ENCODE measurements at places on chromosomes 11 and 22.

DNA sequence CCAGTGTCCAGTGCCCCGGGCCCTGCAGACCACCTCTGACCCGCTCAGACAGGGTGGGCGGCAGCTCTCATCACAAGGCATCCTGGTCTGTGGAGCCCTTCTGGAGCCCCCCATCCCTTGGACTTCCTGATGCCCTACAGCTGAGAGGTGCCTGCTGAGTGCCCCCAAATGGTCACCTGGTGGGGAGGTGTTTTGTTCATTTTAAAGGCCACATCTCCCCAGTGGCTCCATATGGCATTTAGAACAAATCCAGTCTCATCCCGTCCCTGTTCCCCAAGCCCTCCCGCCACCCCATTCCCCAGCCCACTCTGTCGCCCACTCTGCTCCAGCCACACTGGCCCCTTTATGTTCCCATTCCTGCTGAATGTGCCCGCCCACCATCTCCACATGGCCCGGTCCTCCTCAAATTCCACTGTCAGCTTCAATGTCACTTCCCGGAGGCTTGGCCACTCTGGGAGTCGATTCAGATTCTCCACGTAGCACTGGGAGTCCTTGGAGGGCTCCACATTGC, 32.8 kb downstream of the OSBPL5 start:
- DNase-seq, result no peak
- H3K27ac ChIP-seq, result no peak overlapping the region
- no peaks in the 10 kb centered on the region for H3K4me1 ChIP-seq
- no peaks in the 10 kb centered on the region for H3K36me3 ChIP-seq

- no peaks in the 10 kb centered on the region for H3K27me3 ChIP-seq
- peak within 1 kb of the TSS; percentile 93 for H3K4me3 ChIP-seq
- H3K4me1 ChIP-seq, result peaks cover 70% of the 10 kb centered on the region
- peaks cover 31% of the 10 kb centered on the region for H3K36me3 ChIP-seq
- peak; percentile 40 for DNase-seq
- H3K27ac ChIP-seq, result peak within 1 kb of the TSS; percentile 89
Measured at GRCh38 chr22:36160499-36160942, at the start of gene APOL3. Gene APOL3 (minus strand): TSS chr22:36160755. CDS start chr22:36149055, 11,700 bp downstream.

GRCh38 chr11:124315052-124315451, 1.3 kb upstream of the OR8D1 start:
- H3K36me3 ChIP-seq, result no peaks in the 10 kb centered on the region
- no peak overlapping the region for H3K27ac ChIP-seq
- no peaks in the 10 kb centered on the region for H3K27me3 ChIP-seq
- H3K4me1 ChIP-seq, result no peaks in the 10 kb centered on the region
- no peak overlapping the region for H3K4me3 ChIP-seq

DNA sequence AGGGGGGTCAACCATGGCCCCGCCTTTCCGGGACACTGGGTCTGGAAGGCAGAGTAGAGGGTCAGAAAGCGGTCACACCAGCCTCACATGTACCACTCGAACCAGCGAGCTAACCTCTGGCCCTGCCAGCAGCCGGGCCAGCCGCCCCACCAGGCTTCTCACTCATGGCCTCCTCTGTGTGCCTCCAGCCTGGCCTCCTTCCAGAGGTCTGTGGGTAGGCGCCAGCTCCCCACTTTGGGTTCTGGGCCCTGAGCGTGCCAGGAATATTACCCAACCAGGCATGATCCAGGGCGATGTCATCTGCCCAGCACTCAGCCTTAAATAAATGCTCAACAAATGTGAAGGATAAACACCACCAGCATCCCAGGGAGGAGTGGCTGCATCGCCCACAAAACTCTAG, 5.8 kb downstream of the SCUBE1 start:
- peaks cover under 1% of the 10 kb centered on the region for H3K4me1 ChIP-seq
- H3K27me3 ChIP-seq, result peaks cover 26% of the 10 kb centered on the region
- no peak overlapping the region for H3K27ac ChIP-seq

- no peak overlapping the region for H3K4me3 ChIP-seq
- peaks cover 12% of the 10 kb centered on the region for H3K27me3 ChIP-seq
- no peak for DNase-seq
- H3K27ac ChIP-seq, result no peak overlapping the region
- H3K36me3 ChIP-seq, result no peaks in the 10 kb centered on the region
- no peaks in the 10 kb centered on the region for H3K4me1 ChIP-seq
Measured at GRCh38 chr11:64437426-64437825, 78.5 kb downstream of the RPS6KA4 start.

- H3K4me3 ChIP-seq, result peak overlapping the region; percentile 68
- DNase-seq, result peak; percentile 17
- H3K36me3 ChIP-seq, result peaks cover 45% of the 10 kb centered on the region
- peaks cover 44% of the 10 kb centered on the region for H3K4me1 ChIP-seq
Measured at GRCh38 chr11:12235553-12235946, 125.2 kb downstream of the MICAL2 start.

GRCh38 chr11:133234883-133235282, 297.4 kb downstream of the OPCML start:
- H3K27ac ChIP-seq, result no peak overlapping the region
- no peak for DNase-seq
- H3K4me1 ChIP-seq, result no peaks in the 10 kb centered on the region
- H3K36me3 ChIP-seq, result no peaks in the 10 kb centered on the region
- H3K27me3 ChIP-seq, result no peaks in the 10 kb centered on the region

DNA sequence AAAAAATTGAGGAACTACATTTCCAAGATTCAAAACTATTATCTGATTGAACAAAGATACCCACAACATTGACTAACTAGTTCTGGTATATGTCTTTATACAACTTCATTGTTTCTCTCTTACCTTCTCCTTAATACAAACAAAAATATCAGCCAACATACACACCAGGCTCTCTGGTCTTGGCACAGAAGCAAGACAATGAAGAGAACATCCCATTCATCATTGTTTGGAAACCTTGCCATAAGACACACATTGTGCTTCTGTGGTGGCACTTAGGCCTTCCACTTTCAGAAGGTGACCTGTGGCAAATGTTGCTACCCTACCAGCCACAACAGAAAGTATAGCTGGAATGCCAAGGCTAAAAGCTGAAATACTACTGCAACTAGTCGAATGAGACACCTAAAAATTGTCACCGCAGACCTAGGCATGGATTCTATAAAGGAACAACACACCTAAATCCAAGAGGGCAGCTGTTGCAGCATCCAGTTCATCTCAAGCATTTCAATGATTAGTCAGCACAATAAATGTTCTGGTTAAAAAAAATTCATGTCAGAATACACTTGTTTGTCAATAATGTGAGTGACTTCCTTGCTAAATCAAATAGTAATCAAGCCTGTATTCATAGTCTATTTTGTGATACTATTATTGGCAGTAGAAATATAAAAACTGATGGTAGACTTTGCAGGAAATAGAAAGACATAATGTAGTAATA, 26.3 kb downstream of the MAP6 start:
- DNase-seq, result no peak
- H3K36me3 ChIP-seq, result no peaks in the 10 kb centered on the region
- no peaks in the 10 kb centered on the region for H3K4me1 ChIP-seq
- no peak overlapping the region for H3K27ac ChIP-seq
- H3K4me3 ChIP-seq, result no peak overlapping the region
- H3K27me3 ChIP-seq, result peaks cover 41% of the 10 kb centered on the region

- H3K4me3 ChIP-seq, result peak overlapping the region; percentile 68
- H3K4me1 ChIP-seq, result peaks cover 26% of the 10 kb centered on the region
- H3K27me3 ChIP-seq, result peaks cover 2% of the 10 kb centered on the region
- no peaks in the 10 kb centered on the region for H3K36me3 ChIP-seq
- peak; percentile 60 for DNase-seq
- peak overlapping the region; percentile 89 for H3K27ac ChIP-seq
Measured at GRCh38 chr11:122843281-122844141, 5.2 kb downstream of the CRTAM start.

DNA sequence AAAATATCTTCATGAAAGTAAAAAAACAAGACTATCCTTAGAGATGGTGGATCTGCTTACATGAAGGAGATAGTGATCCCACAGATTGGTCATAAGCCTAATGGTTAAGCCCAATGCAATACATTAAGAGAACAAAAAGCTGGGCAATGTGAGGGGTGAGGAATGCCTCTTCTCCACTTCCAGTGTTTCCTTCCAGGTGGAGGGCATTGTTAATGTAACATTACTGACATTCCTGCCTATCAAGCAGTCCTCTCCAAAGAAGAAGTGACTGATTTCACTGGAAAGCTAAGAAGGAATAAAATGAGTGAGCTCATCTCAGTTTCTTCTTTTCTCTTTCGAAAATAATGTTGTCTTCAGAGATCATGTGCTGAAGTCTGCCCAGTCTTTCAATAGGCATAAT, 207.8 kb downstream of the RAB38 start:
- no peaks in the 10 kb centered on the region for H3K27me3 ChIP-seq
- no peak overlapping the region for H3K27ac ChIP-seq
- no peak overlapping the region for H3K4me3 ChIP-seq
- H3K36me3 ChIP-seq, result no peaks in the 10 kb centered on the region
- H3K4me1 ChIP-seq, result no peaks in the 10 kb centered on the region
- no peak for DNase-seq

DNA sequence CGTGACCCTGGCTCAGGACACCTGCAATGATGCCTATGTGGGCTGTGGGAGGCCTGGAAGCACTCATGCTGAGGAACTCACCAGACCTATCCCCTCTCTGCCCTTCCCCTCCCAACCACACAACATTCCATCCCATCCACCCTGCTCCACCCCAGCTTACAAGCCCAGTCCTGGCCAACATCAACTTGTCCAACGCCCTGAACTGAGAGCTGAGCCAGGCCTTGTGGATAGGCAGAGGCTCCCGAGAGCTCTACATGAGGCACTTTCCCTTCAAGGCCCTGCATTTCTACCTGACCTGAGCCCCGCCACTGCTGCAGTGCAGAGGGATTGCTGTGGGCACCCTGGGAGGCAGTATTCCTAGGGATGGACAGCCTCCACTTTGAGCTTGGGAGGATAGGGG, 112.4 kb downstream of the PDE2A start:
- H3K36me3 ChIP-seq, result no peaks in the 10 kb centered on the region
- no peaks in the 10 kb centered on the region for H3K4me1 ChIP-seq

DNA sequence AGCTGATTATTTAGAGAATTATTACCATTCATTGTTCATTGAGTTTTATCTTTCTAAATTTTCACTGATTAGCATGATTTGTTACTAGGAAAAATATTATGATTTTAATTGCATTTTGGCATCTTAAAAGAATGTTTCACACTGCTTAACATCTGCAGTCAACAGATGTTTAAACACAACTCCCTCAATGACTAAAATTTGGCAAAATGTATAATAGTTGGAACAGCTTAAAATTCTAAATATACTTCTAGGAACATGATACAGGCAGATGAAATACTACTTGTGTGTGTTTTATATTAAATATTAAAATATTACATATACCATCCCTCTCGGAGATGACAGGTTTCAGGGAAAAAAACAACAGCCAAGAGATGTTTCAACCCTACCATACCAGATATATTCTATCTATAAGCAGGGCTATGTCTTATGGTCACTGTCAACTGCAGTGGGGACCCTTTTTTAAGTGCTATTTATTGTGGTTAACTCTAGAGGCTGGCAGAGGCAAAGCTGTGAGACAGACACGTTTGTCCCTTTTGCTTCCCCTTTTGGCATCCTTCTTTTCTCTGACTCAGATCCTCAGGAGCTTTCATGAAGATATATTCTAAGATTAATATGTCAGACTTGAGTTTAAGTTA, 81.9 kb downstream of the BDNF start:
- no peaks in the 10 kb centered on the region for H3K4me1 ChIP-seq
- no peak overlapping the region for H3K27ac ChIP-seq
- H3K4me3 ChIP-seq, result no peak overlapping the region
- no peak for DNase-seq
- H3K36me3 ChIP-seq, result no peaks in the 10 kb centered on the region

GRCh38 chr11:1327064-1327460, 17.6 kb upstream of the TOLLIP start:
- no peak overlapping the region for H3K27ac ChIP-seq
- H3K4me1 ChIP-seq, result peaks cover 7% of the 10 kb centered on the region
- H3K36me3 ChIP-seq, result peaks cover 2% of the 10 kb centered on the region
- H3K27me3 ChIP-seq, result peaks cover 7% of the 10 kb centered on the region
- no peak overlapping the region for H3K4me3 ChIP-seq

DNA sequence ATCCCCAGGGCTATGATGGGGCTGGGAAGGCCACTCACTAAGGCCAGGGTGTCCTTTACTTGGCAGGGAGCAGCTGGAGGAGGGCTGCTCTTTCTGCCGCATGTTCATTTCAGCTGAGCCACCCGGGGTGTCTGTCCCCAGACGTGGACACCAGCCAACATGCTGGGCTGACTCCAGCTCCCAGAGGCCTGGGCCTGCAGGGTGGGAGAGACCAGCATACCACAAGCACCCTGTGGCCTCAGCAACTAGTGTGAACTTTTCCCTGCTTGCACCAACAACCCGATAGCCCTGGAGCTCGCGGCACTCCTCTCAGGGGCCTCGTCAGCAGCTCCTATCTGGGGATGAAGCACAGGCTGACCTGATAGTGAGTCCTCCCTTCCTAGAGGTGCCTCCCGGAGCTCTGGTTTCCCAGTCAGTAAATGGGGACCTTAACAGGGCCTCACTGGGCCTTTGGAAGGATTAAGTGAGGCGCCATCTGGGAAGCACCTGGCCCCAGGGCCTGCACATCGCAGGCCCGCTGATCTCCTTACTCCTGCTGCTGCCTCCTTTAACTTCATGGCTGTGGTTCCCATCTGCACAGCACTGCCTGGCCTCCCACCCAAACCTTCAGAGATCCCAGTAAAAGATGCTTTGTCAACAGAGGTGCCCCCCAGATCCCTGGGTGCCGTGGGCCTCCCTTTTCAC, 83.4 kb downstream of the GALNT18 start:
- no peaks in the 10 kb centered on the region for H3K36me3 ChIP-seq
- H3K4me1 ChIP-seq, result no peaks in the 10 kb centered on the region
- H3K27ac ChIP-seq, result no peak overlapping the region
- no peak overlapping the region for H3K4me3 ChIP-seq
- no peaks in the 10 kb centered on the region for H3K27me3 ChIP-seq
- no peak for DNase-seq

GRCh38 chr11:75611823-75612222, 49.8 kb downstream of the SERPINH1 start:
- no peaks in the 10 kb centered on the region for H3K36me3 ChIP-seq
- H3K4me3 ChIP-seq, result no peak overlapping the region
- H3K27me3 ChIP-seq, result peaks cover 4% of the 10 kb centered on the region
- no peak for DNase-seq

- H3K4me3 ChIP-seq, result no peak overlapping the region
- H3K36me3 ChIP-seq, result peaks cover 20% of the 10 kb centered on the region
- no peak overlapping the region for H3K27ac ChIP-seq
- no peaks in the 10 kb centered on the region for H3K27me3 ChIP-seq
- H3K4me1 ChIP-seq, result no peaks in the 10 kb centered on the region
Measured at GRCh38 chr11:117409511-117409910, 81.9 kb downstream of the CEP164 start.

- H3K36me3 ChIP-seq, result no peaks in the 10 kb centered on the region
- no peak overlapping the region for H3K27ac ChIP-seq
- no peak overlapping the region for H3K4me3 ChIP-seq
Measured at GRCh38 chr22:33034753-33035152, 23.4 kb downstream of the SYN3 start.

DNA sequence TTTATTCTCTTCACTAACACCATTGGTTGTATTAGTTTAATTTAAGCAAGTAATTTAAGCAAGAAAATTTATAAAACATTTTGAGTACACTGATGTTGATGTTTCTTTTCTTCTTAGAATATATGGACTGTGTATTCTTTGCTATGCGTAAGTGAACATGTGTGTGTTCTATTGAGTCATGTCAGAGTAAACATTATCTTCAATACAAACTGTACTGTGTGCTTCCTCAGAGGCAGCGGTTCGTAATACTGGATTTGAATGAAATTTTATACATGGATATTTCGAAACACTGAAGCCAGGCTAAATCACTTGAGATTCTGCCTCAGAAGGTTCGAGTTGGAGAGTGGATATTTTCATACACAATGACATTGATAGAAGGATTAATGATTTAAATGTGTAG, 452.6 kb downstream of the LUZP2 start:
- no peak for DNase-seq
- H3K27me3 ChIP-seq, result no peaks in the 10 kb centered on the region
- H3K36me3 ChIP-seq, result no peaks in the 10 kb centered on the region
- H3K4me3 ChIP-seq, result no peak overlapping the region
- H3K4me1 ChIP-seq, result no peaks in the 10 kb centered on the region
- no peak overlapping the region for H3K27ac ChIP-seq

Measured in T-helper 2 cell treated with Interferon-gamma antibody and Interleukin-4, amounts not matched to agents 5 μg/mL and 100 μg/mL, for 36 hours (primary cell).